ENCODE measurements at places on chromosomes 16 and 17.

DNA sequence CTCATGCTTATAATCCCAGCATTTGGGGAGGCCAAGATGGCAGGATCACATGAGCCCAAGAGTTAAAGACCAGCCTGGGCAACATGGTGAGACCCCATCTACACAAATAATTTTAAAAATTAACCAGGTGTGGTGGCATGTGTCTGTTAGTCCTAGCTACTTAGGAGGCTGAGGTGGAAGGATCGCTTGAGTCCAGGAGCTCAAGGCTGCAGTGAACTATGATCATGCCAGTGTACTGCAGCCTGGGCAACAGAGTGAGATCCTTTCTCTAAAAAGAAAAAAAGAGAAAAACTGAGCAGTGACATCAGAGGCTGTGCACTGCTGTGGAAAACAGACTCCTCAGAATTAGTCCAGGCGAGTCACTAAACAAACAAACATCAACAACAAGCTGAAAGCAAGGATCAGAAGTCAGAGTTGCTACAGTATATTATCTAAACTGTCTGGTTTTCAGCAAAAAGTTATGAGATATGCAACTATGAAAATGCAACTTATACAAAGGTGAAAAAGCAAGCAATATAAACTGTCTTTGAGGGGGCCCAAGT, 39.3 kb downstream of the CBFB start:
- DNase-seq = no peak

DNA sequence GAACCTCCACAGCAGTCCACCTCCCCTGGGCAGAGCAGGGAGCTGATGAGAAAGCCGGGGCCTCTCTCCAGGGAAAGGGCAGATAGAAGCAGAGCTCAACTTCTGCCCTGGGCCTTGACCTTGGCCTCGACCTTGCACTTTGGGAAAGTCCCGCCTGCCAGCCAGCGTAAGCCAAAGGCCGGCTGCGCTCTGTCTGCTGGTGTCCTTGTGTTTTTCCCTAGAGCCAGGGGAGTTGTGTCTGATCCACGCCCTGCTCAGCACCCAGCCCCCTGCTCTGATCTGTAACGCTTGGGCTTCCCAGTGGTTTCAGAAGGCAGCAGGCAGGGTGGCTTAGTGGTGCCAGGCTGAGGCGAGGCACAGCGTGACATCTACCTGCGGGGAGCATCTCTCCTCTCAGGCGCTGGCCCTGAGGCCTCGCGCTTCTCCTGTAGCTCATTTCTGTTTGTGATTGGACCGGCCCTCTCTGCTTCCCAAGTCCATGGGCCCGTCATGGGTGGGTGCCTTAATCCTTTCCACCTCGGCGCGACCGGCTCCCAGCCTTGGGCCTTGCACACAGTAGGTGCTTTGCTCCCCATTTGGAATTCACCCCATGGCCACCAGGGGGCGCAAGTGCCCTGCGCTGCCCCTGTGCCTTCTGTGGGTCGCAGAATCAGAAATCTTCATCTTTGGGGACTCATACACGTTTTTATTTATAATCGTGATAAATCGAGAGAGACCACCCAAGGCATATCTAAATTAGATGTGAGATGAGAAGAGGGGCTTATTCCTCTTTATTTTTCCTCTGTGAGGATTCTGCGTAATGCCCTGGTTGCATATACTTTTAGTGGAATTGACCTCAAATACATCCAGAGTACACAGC, 24.2 kb downstream of the SGSH start:
- peak; percentile 76 for DNase-seq

GRCh38 chr17:50055055-50055425, 870 bp upstream of the ITGA3 start:
- DNase-seq = no peak

GRCh38 chr16:55842369-55843104, 9.6 kb upstream of the CES1 start:
- no peak for DNase-seq

DNA sequence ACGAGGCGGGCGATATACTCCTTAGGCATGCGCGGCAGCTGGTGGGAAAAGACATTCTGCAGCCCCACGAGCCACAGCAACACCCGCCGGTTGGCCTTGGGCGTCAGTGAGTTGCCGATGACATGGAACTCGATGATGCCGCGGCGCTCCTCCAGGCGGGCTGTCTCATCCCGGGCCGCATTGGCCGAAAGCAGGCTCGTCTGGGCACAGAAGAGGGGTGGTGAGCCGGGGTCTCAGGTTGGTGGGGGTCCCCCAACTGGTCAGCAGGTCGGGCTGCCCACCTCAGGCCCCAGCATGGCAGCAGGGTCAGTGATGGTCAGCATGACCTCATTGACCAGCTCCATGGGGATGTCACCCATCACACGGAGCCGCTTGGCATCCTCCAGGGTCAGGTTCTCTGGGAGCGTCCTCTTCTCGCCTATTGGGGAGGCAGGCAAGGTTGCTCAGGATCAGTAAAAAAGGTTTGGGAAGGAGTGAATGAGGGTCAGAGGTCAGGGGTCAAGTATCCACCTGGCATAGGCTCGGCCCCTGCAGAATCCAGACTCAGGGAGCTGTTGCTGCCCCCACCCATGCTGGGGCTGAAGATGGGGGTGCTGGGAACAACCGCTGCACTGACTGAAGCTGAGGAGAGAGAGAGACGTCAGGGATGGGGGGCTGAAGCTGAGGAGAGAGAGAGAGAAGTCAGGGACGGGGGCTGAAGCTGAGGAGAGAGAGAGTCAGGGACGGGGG, 3.6 kb downstream of the KAT2A start:
- no peak for DNase-seq

- DNase-seq = no peak
Measured at GRCh38 chr17:45908460-45908859, 14.1 kb downstream of the MAPT start.

DNA sequence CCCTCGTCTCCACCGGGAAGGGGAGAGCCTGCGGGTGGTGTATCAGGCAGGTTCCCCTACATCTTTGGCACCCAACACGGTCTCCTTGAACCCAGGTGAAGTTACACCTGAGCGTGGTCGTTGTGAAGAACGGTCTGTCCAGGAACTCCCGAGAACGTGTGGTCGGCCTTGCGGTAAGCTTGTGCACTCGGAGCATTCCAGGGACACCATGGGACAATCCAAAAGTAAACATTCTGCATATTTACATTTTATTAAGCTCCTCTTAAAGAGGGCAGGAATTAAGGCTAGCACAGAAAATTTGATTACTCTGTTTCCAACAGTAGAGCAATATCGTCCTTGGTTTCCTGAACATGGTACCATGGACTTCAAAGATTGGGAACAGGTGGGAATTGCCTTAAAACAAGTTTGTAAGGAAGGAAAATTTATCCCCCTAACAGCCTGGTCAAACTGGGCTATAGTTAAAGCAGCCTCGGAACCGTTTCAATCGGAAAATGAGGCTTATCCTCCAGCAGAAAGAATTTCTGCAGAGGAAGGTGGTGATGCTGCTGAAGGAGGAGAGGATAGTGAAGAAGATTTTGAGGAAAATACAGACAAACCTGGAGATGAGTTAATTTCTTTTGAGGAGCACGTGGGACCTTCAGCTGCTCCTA, 18.2 kb downstream of the ALOX15B start:
- DNase-seq = no peak

GRCh38 chr17:34920676-34921075, 40.6 kb downstream of the CCT6B start:
- DNase-seq = no peak

DNA sequence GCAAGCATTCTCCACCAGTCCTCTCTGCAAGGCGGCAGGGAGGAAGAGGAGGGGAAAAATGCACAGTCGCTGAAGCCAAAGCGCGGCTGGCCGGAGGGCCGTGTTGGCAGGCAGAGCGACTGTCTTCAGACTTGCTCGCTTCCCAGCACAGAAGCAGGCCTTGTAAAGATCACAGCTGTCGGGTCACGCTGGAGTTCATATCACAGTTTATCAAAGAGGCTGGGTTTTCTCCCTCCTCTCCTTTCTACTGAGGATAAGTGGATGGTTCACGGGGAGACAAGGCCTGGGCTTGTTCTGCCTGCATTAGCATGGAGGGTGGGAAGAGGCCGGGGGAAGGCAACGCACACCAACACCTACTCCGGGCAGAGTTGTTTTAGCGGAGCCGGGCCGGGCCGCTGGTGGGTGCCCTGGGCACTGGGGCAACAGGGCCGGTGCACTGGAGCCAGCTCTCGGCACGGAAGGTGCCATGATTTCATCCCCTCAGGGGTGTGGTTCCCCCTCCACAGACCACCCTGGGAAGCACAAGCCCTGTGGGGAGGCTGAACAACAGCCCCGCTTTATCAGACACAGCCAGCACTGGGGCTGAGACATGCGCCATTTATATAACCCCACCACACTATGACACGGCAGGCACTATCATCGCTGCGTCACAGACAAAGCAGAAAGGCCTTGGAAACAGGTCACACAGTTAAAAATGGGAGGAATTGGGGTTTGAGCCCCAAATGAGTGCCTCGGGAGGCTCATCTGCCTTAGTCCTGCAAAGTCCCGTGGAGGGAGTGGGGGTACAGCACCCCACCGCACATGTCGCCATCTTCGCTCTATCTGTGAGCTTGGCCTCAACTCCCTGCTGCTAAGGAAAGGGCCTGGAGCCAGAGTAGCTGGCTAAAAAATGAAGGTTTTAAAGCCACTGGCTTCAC, 40.3 kb upstream of the MTSS2 start:
- DNase-seq = no peak

- peak; percentile 86 for DNase-seq
Measured at GRCh38 chr16:700684-701584, 4.7 kb downstream of the FBXL16 start.

DNA sequence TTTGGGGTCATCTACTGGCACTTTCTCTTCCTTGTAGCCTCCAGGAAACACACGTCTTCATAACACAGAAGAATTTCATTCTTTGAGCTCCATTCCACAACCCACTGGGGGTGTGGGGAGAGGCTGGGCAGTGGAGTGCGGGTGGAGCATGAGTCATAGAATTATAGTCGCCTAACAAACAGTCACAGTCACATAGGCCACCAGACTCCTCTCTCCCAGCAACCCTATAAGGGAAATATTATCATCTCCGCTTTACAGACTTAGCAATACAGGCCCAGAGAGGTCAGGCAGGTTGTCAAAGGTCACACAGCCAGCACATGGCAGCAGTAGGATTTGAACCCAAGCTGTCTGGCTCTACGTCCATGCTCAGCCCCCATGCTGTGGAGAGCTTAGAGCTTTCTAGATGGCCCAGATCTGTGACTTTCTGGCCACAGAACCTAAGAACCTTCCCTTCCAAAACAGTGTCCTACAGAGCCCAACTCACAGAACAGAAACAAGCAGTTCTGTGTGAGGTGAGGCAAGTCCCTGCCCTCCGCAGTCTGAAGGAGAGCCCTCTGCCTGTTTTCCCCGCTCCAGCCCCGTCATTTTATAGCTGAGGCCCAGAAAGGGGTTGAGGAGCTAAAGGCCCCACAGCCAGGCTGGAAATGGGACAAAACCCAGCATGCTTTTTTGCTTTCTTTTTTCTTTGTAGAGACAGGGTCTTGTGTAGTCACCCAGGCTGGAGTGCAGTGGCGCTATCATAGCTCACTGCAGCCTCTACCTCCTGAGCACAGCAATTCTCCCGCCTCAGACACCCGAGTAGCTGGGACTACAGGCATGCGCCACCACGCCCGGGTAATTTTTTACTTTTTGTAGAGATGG, 10.7 kb upstream of the LITAF start:
- DNase-seq = no peak

DNA sequence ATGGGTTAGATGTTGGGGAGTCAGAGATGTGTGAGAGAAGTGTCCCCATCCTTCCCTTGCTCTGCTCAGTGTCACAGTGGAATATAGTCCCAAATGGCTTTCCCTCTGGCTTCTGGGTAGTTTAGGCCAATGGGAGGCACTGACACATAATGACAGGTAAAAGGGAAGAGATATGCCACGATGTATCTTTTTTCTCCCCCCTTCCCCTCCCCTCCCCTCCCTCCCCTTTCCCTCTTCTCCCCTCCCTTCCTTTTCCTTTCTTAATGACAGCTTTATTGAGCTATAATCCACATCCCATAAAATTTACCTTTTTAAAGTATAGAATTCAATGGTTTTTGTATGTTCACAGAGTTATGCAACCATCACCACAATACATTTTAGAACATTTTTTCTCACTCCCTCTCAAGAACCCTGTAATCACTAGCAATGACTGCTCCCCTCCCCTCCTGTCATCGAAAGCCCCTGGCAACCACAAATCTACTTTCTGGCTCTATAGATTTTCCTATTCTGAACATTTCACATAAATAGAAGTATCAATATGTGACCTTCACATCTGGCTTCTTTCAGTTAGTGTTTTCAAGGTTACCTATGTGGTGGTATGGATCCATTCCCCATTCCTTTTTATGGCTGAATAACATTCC, 617 bp upstream of the CCR7 start:
- no peak for DNase-seq

- DNase-seq = no peak
Measured at GRCh38 chr16:79698341-79698753, 97.8 kb upstream of the MAF start.

- no peak for DNase-seq
Measured at GRCh38 chr16:11306997-11307638, 26.0 kb upstream of the PRM1 start.

DNA sequence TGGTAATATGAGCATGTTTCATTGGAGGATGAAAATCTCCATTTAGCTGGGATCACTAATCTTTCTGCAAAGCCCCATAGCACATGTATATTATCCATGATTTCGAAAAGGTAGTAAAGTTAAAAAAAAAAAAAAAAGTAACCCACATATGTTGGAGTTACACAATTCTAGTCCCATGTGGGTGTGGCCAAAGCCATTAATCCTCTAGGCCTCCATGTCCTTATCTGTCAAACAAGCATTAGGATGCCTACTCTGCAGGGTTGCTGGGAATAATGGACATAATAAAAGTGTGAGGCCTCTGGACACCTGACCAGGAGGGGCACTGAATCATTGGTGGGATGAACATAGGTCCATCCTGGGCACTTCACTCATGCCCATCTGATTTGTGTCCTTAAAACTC, 29.2 kb upstream of the VAT1L start:
- no peak for DNase-seq

DNA sequence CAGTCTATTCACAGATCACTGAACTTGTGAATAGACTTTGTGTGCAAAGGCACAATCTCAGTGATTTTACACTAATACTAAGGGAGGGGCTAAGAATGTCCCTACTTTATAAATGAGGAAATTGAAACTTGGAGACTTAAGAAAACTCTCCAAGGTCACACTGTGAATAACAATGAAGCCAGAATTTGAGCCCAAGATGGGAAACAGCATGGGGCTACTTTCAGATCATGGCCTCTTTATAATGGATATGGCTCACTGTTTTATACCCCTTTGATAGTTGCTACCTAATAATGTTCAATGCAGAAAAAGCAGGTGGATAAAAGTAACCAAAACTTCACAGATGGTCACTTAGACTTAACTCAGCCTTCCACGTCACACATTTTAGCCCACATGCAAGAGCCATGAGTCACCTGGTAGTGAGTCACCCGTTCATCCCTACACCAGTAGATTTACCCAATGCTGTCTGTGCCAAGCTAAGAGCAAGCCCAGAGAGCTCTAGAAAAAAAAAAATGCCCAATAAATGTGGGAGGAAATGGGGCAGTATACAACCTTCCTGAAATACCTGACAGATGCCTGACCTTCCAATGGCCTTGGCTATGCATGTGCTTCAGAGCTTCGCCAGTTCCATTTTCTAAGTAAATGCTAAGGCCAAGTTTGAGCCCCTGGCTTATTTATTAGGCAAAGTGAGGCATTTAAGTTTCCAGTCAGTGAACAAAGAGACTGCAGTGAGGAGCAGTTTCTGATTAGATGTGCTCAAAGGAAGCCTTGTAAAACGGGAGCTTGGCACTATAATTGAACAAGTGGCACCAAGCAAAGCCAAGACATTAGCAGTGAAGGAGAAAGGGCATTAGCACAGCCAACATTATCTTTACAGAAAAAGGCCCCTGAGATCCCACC, 219.7 kb downstream of the TMEM114 start:
- no peak for DNase-seq

All from ecto neural progenitor cell (in vitro differentiated cells).